ENCODE measurements at places on chromosomes 1 and 21. TPM values are rescaled to one million over a fixed set of nuclear protein-coding genes. Genes with fewer than 3 reads are reported as not detected.

DNA sequence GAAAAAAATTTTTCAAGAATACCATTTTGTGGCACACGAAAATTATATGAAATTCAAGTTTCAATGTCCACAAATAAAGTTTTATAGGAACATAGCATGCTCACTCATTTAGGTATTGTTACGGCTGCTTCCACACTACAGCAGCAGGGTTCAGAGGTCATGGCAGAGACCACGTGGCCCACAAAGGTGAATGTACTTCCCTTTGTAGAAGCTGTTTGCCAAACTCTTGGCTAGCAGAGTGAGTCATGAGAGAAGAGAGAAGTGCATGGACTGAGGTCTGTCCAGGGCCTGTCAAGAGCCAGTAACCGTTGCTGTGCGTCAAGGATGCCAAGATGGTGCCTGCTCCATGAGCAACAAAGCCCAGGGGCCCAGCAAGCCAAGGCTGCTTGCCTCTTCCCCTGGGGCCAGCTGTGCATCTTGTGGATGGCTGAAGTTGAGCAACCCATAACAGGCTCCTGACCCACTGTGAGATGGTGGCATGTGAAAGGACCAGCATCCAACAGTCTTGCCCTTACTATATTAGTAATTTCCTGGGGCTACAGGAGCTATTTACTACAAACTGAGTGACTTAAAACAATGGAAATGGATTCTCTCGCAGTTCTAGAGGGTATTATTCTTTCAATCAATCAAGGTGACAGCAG is 64.8 kb upstream of the ATP5PO start:
- DNase-seq = no peak

DNA sequence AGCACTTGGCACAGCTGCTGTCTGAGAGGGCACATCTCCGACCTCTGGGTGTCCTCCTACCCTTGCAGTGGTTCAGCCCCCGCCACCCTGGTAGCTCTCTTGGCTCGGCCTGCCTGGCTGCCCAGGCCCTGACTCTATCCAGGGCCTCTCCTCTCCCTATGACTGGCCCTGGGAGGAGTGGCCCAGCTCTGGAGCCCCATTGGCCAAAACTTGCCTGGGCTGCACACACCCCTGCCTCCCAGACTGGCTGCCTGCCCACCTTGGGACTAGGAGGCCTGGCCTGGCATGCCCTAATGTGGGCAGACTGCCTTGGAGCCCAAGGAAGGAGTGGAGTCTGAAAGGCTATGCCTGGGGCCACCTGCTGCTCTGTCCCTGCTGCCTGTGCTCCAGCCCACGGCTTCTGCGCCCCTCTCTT is 33.6 kb downstream of the ACOT11 start:
- DNase-seq = peak; percentile 66

GRCh38 chr1:27322569-27323240 is 742 bp downstream of the TMEM222 start:
- no peak for DNase-seq

GRCh38 chr1:100646001-100646400 is 73.5 kb upstream of the VCAM1 start:
- DNase-seq = no peak

- peak; percentile 52 for DNase-seq
Observed at GRCh38 chr1:48109390-48110013, 112.3 kb upstream of the TRABD2B start.

DNA sequence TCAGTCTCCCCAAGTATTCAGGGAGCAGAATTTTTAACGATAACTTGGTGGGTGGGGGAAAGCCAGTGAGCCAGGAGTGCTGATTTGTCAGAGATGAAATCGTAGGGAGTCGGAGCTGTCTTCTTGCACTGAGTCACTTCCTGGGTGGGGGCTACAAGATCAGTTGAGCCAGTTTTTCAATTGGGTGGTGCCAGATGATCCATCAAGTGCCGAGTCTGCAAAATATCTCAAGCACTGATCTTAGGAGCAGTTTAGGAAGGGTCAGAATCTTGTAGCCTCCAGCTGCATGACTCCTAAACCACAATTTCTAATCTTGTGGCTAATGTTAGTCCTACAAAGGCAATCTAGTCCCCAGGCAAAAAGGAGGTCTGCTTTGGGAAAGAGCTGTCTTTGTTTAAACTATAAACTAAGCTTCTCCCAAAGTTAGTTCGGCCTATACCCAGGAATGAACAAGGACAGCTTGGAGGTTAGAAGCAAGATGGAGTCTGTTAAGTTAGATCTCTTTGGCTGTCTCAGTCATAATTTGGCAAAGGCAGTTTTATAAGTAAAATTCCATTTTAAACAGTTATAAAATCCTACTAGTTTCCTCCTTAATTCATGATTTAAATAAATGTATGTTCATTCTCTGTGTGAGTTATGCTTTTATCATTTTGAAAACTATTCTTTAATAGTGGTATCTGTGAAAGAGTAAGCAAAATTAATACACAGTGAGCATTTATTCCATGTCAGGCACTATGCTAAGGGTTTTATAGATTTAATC is 51.7 kb downstream of the SLC16A1 start:
- peak; percentile 99 for DNase-seq

GRCh38 chr1:93694039-93694438 is 12.4 kb upstream of the BCAR3 start:
- peak; percentile 78 for DNase-seq

- DNase-seq = no peak
Observed at GRCh38 chr1:236779312-236779711, 15.8 kb upstream of the MTR start.

GRCh38 chr21:44802396-44803153 is 955 bp upstream of the UBE2G2 start:
- no peak for DNase-seq

GRCh38 chr1:234325878-234326496 is 47.3 kb upstream of the COA6 start:
- DNase-seq = no peak

DNA sequence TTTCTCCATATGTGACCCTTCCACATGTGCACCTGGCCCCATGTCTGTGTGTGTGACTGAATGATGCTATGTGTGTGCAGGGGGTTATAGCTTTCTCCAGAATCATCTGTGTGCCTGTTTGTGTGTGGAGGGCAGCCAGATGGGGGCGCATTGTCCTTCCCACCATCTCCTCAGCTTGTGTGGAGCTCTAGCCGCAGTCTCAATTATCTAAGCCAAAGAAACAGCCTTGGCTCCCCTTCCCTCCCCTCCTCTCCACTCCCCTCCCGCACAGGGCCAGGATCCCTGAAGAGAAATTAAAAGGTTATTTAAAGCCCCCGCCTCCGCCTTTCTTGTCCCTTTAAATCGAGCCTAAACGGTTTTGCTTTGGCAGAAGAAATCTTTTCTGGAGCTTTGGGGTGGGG is 1.8 kb upstream of the DMBX1 start:
- no peak for DNase-seq

- no peak for DNase-seq
Observed at GRCh38 chr1:29921741-29922140, 685.4 kb downstream of the PTPRU start.

- DNase-seq = no peak
Observed at GRCh38 chr1:94501935-94502334, 39.6 kb downstream of the F3 start.

GRCh38 chr1:116390195-116390594 is 17.2 kb downstream of the ATP1A1 start:
- DNase-seq = no peak

GRCh38 chr21:41411449-41412089 is 14.5 kb upstream of the MX1 start:
- peak; percentile 38 for DNase-seq

GRCh38 chr1:226953175-226953800 is 13.2 kb downstream of the COQ8A start:
- no peak for DNase-seq

DNA sequence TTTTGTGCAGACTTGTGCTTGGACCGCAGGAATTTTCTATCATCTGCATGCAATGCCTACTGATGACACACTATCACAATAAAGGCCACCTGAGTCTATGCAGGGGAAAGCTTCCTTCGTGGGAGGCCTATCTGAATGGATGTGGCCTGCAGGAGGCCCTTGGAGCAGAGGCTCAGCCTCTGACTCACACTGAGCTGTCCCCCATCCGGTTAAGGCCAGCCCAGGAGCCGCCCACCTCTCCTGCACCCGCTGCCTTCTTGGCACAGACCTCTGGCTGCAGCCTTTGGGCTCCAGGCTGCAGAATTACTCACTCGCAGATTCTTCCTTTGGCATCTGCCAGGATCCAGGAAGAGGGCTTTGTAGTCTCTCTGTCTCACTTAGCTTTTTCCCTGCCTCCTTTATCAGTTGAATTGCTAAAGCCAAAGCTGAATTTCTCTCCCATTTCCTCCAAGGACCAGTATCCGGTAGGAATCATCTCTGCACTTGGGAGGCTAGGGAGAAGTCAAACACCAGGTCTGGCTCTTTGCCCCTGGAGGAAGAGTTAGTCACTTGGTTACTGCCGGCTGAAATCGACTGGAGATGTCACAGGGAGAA is 65.1 kb upstream of the JUN start:
- peak; percentile 100 for DNase-seq

- DNase-seq = no peak
Observed at GRCh38 chr1:82625537-82625936, 824.8 kb downstream of the ADGRL2 start.

DNA sequence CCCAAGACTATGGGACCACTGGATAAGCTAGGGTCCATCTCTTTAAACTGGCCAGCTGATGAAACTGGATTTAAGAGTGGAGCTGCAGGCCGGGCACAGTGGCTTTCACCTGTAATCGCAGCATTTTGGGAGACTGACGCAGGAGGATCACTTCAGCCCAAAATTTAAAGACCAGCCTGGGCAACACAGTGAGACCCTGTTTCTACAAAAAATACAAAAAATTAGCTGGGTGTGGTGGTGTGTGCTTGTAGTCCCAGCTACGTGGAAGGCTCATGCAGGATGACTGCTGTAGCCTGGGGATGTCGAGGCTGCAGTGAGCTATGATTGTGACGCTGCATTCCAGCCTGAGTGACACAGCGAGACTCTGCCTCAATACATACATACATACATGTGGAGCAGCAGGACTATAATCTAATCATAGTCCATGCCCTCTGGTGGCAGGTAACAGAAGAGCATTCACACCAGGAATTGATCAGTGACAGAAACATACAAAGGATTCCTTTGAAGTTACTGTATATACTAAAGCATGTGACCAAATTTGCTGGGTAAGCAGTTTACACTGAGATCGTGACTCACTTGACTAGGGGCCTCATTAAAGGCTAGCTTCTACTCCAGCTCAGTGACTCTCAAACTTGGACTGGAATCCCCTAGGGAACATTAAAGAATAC is 101.5 kb upstream of the SLFNL1 start:
- peak; percentile 77 for DNase-seq

- DNase-seq = no peak
Observed at GRCh38 chr1:53687901-53688300, 51.1 kb downstream of the GLIS1 start.

- no peak for DNase-seq
Observed at GRCh38 chr1:33302325-33302724, 18.6 kb downstream of the A3GALT2 start.

- no peak for DNase-seq
Observed at GRCh38 chr1:64986903-64987871, 20.8 kb upstream of the JAK1 start.

GRCh38 chr1:210883821-210884220 is 250.1 kb downstream of the KCNH1 start:
- peak; percentile 86 for DNase-seq

DNA sequence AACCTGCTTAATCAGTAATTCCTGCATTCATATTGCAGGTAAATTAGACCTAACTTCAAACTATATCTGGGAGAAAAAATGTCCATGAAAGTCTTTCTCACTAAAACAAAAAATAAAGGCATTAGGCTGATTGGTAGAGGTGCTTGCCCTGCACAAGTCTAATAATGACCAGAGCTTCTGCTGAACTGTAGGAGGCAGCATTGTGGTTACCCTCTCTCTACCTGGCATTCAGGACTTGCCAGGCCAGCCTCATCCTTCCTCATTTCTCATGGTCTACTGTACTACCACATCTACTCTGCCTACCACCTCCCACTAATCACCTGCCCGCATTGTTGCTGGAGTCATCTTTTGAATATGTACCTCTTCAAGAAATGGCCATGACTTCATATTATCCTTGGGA is 60.8 kb upstream of the KRTAP11-1 start:
- DNase-seq = no peak

GRCh38 chr1:59193443-59194093 is 103.3 kb upstream of the FGGY start:
- DNase-seq = no peak

- DNase-seq = no peak
Observed at GRCh38 chr1:18352636-18353265, 128.0 kb upstream of the KLHDC7A start.

- no peak for DNase-seq
Observed at GRCh38 chr1:179883745-179884138, 1.7 kb downstream of the TOR1AIP1 start.

GRCh38 chr1:66275083-66275482 is 258.9 kb upstream of the SGIP1 start:
- DNase-seq = no peak

DNA sequence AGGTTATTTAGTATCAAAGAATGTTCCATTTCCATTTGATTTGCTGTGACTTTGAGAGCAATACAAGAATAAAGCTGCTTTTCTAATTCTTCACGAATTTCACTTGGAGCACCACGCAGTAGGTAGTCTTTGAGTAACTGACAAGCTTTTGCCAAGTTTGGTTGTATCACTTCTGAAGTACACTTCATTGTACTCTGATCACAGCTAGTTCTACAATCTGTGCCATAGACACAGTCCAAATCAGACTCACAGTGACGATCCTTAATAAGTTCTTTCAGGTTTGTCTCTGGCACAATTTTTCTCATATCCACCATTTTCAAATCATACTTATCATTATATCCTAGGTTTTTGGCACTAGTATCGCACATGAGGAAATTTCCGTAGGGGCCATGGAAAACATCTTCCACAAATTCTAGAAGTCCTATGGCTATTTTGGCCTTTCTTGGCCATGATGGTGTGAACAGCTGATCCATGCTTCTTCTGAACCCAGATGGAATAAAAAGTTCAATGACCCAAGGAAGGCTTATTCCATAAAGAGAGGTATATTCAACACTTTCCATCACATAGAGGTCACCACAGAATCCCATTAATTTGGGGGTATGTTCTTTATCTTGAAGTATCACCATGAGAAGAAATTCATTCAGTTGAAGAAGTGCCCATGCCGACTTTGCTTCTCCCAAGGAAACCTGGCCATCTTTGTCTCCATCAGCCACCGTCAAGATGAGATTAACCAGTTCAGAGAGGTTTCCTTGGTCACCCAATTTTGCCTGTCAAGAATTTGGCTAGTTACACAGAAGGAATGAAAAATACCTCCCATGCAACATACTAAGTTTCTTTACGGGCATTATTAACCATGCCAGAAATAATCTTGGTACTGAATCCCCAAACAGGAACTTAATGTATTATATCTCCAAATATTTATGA is 11.9 kb downstream of the RPL5 start:
- DNase-seq = no peak

BLACAT1 gene
- total RNA-seq = not detected

HSD3B2 gene
- not detected for total RNA-seq

TAS1R1 gene
- total RNA-seq = 0.20 TPM

OR2T29 gene
- total RNA-seq = not detected

CBR3 gene
- total RNA-seq = 41.7 TPM

CHI3L2 gene
- total RNA-seq = 2.6 TPM

TLCD4 gene
- total RNA-seq = 0.48 TPM

LCE3D gene
- total RNA-seq = not detected

PLA2G5 gene
- not detected for total RNA-seq

GCSAML gene
- 0.12 TPM for total RNA-seq

KCNC4 gene
- total RNA-seq = 2.0 TPM

AMY2B gene
- 0.48 TPM for total RNA-seq

PGLYRP4 gene
- not detected for total RNA-seq

All from RPMI7951 (cell line).